Activated T-cell treated with anti-CD3 and anti-CD28 coated beads, Interleukin-2, amount 50 U/mL, for 48 hours (primary cell): ENCODE measurements at places on chromosomes 2 and 18.

GRCh38 chr18:79680891-79681339 is 1.3 kb downstream of the CTDP1 start:
- DNase-seq, result no peak

GRCh38 chr18:78722929-78723710 is 256.5 kb upstream of the SALL3 start:
- no peak for DNase-seq

DNA sequence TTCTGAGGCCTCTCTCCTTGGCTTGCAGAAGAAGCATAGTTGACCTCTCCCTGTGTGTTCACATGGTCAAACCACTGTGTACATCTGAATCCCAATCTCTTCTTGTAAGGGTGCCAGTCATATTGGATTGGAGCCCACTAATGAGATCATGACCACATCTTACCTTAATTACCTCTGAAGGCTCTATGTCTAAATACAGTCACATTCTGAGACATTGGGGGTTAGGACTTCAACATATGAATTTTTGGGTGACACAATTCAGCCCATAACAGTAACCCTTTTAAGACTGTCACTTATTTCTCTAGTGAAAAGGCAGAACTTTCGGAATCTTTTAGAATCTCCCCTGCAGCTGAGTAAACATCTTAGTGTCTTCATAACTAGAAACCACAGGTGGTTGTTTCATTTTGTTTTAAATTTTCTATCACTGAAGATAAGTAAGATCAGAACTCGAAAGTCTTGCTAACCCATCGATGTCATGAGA is 33.3 kb downstream of the BMP10 start:
- no peak for DNase-seq

- DNase-seq, result no peak
These were observed 7.6 kb downstream of the NMUR1 start for GRCh38 chr2:231522418-231523180.
